ENCODE measurements at places on chromosomes 12 and 14. TPM values are rescaled to one million over a fixed set of nuclear protein-coding genes. Genes with fewer than 3 reads are reported as not detected.

DNA sequence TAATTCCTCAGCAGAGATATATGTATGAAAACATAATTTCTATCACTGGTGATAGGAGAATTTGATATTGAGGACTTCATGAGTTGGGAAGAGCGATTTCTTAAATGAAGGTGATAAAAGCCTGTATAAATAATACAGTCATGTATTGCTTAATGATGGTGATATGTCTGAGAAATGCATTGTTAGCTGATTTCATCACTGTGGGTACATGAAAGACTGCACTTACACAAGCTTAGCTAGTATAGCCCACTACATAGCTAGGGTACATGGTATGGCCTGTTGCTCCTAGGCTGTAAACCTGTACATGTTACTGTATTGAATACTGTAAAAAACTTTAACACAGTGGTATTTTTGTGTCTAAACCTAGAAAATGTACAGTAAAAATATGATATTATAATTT lies 63.4 kb downstream of the ANO4 start:
- DNase-seq: no peak

GRCh38 chr12:115700896-115701465 lies 576.5 kb downstream of the MED13L start:
- DNase-seq: no peak

The DEGS2 gene
- 2.0 TPM for total RNA-seq

DNA sequence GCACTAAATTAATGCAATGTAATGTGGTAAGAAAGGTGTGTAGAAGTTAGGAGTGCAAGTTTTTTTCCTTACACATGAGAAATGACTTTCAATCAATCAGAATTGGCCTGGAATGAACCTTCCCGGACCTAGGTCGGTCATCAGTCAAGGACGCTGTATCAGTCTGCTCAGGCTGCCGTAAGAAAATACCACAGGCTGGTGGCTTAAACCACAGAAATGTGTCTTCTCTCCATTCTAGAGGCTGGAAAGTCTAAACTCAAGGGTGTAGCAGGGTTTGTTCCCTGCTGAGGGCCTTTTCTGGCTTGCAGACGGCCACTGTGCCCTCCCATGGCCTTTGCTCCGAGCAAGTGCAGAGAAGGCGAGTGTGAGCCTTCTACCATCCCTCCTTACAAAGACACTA lies 86.6 kb upstream of the DYNC1H1 start:
- DNase-seq: no peak

The SRGAP1 gene
- 39.0 TPM for total RNA-seq

- DNase-seq: no peak
Measured at GRCh38 chr14:104295681-104296387, 157.4 kb downstream of the KIF26A start.

DNA sequence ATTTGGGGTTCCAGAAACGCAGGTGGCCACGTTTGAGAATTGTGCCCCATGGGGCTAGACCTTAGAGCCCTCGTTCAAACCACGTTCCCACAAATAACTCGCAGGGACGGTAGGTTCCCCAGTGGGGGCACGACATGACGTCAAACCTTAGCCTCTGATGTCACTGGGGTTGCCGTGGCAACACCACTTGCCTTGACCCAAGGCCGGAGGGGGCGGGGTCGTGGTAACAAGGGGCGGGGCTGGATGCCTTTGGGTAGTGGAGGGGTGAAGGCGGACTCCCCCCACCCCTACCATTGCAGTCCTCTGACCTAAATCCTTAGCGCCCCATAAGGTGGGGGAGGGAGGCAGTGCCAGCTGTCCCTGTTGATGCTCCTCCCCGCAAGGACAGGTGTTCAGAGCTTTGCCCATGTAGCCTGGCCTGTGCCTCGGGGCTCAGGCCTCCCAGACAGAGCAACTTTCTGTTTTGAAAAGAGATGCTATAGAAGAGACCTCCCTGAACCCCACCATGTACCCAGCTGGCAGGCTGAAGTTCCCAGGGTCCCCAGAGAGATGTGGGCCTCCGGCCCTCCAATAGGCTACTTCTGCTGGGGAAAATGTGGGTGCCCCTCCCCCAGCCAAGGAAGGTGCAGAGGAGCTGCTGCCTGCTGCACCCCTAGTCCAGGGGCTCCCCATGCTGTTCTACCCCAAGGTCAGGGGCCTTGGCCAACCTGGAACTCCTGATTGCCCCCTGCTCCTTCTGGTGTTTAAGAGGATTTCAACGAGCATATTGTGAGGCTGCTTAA lies 1.9 kb downstream of the FAM222A start:
- peak; percentile 27 for DNase-seq

DNA sequence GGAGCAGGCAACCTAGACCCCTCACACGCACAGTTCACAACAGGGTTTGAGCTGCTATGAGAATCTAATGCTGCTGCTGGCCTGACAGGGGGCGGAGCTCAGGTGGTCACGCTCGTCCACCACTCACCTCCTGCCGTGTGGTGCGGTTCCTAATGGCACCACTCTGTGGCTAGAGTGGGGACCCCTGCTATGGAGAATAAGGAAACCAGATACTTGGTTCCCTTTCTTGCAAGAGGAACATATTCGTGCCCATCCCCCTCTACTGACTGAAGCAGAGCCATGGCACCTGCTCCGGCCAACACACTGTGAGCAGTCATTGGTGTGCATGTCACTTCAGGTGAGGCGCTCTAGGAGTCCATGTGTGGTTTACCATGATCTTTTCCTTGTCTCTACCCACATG lies 30.4 kb upstream of the RIMBP2 start:
- no peak for DNase-seq

GRCh38 chr14:30114051-30114450 lies 186.4 kb upstream of the PRKD1 start:
- no peak for DNase-seq

The OR6C2 gene
- total RNA-seq: not detected

The RTL1 gene
- total RNA-seq: under 0.01 TPM

- no peak for DNase-seq
Measured at GRCh38 chr14:96221109-96221650, 16.5 kb downstream of the BDKRB2 start.

The CCDC184 gene
- total RNA-seq: 7.8 TPM

The RNU6-7 gene
- not detected for total RNA-seq

DNA sequence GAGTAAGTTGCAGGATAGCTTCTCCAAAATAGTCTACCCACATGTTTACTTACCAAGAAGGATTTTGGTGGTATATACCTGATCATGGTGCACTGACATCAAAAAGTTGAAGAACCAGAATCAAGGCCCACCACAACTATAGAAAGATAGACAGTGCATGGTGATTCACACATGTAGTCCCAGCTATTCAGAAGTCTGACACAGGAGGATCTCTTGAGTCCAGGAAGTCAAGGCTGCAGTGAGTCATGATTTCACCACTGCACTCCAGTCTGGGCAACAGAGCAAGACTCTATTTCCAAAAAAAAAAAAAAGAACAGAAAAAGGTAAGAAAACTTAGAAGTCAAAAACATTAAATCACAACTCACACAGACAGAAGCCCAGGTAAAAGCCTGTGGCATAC lies 422.2 kb upstream of the FOXG1 start:
- DNase-seq: no peak

GRCh38 chr12:53989227-53990113 lies 4.5 kb downstream of the HOXC10 start:
- DNase-seq: no peak

- DNase-seq: no peak
Measured at GRCh38 chr12:130214686-130215395, 52.6 kb downstream of the FZD10 start.

GRCh38 chr12:122099856-122100255 lies 21.3 kb downstream of the MLXIP start:
- DNase-seq: no peak

DNA sequence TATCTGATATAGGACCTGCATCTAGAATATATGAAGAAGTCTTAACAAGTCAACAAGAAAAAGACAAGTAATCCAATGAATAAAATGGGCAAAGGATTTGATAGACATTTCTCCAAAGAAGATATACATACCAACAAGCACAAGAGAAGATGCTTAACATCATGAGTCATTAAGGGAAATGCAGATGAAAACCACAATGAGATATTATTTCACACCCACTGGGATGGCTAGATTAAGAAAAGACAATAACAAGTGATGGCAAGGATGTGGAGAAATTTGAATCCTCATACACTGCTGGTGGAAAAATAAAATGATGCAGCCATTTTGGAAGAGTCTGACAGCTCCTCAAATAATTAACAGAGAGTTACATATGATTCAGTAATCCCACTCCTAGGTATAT lies 502.6 kb downstream of the FUT8 start:
- DNase-seq: no peak

DNA sequence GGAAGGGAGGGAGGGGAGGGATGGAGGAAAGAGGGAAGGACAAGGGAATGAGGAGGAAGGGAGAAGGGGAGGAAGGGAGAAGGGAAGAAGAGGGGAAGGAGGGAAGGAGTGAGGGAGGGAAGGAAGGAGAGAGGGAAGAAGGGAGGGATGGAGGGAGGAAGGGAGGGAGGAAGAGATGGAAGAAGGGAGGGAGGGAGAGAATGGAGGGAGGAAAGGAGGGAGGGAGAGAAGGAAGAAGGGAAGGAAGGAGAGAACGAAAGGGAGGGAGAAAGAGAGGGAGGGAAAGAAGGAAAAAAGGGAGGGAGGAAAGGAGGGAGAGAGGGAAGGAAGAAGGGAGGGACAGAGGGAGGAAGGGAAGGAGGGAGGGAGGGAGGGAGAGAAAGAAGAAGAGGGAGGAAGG lies 49.5 kb downstream of the RIMBP2 start:
- DNase-seq: no peak

DNA sequence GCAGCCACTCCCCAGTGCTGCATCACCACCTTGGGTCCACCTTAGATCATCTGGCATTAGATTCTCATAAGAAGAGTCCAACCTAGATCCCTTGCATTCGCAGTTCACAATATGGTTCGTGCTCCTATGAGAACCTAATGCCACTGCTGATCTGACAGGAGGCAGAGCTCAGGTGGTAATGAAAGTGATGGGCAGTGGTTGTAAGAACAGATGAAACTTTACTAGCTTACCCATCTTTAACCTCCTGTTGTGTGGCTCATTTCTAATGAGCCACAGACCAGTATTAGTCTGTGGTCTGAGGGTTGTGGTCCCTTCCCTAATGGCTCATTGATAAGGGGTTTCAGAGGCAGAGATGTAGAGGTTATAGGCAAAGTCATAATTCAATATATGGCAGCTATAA lies 615.9 kb upstream of the MIS18BP1 start:
- DNase-seq: no peak

- peak; percentile 98 for DNase-seq
Measured at GRCh38 chr14:24135834-24136683, at the start of gene PSME1. PSME1 (plus strand) TSS chr14:24136194; CDS start chr14:24136263, 69 bp downstream.

DNA sequence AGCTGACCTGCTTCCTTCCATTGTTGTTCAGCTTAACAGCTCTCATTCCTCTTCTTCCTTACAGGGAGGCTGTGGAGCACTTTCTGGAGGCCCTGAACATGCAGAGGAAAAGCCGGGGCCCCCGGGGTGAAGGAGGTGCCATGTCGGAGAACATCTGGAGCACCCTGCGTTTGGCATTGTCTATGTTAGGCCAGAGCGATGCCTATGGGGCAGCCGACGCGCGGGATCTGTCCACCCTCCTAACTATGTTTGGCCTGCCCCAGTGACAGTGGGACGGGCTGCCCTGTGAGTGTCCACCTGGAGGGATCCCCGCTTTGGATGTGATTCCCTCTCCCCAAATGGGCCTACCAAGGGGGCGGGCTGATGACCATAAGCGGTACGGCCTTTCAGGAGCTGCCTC lies 20.5 kb downstream of the PEX5 start:
- no peak for DNase-seq

The ASCL1 gene
- 14.0 TPM for total RNA-seq
